ENCODE measurements at places on chromosomes 11 and 22. TPM values are rescaled to one million over a fixed set of nuclear protein-coding genes. Genes with fewer than 3 reads are reported as not detected.

Gene WEE1
- 24.4 TPM for total RNA-seq

Gene SEZ6L
- total RNA-seq: not detected

Gene OR2AT4
- total RNA-seq: not detected

Gene OR51T1
- total RNA-seq: not detected

Gene RHOD
- 13.4 TPM for total RNA-seq

Gene TMPRSS13
- not detected for total RNA-seq

Gene GSTT2B
- total RNA-seq: 9.9 TPM

Gene ACCS
- 8.2 TPM for total RNA-seq

Gene CTSW
- not detected for total RNA-seq

Gene FADS1
- total RNA-seq: 208 TPM

Gene CHRNA10
- total RNA-seq: 0.50 TPM

Gene MACROD1
- total RNA-seq: 28.2 TPM

Gene RFPL2
- total RNA-seq: not detected

Gene ANGPTL5
- 0.77 TPM for total RNA-seq

Gene RASD2
- total RNA-seq: under 0.01 TPM

Gene PDE2A
- 0.50 TPM for total RNA-seq

Gene APOL3
- 32.4 TPM for total RNA-seq

Gene TYR
- total RNA-seq: not detected

Gene GAL
- total RNA-seq: 5.4 TPM

Gene LRRC10B
- total RNA-seq: 0.17 TPM

Gene SMIM35
- not detected for total RNA-seq

Gene BIRC3
- 3.3 TPM for total RNA-seq

Gene FREY1
- 0.83 TPM for total RNA-seq

Gene NAALADL1
- total RNA-seq: 26.2 TPM

Gene TRIM51
- total RNA-seq: not detected

Gene VSIG10L2
- not detected for total RNA-seq

Gene ANO5
- 0.77 TPM for total RNA-seq

Gene KRTAP5-2
- not detected for total RNA-seq

Gene PLEKHB1
- total RNA-seq: 2.5 TPM

Gene MS4A4E
- not detected for total RNA-seq

Gene MUC15
- not detected for total RNA-seq

Gene KCNQ1OT1
- 1.8 TPM for total RNA-seq

Gene MMP27
- total RNA-seq: 0.17 TPM

Gene SELENOO
- total RNA-seq: 16.9 TPM

Gene DEPDC5
- total RNA-seq: 10.4 TPM

Gene ALX4
- not detected for total RNA-seq

Gene DRICH1
- 0.26 TPM for total RNA-seq

Data from fibroblast of lung (primary cell).